ENCODE measurements at places on chromosomes 11 and 22.

GRCh38 chr11:55701429-55701828 lies 39.4 kb downstream of the OR4C6 start:
- no peak for DNase-seq

- DNase-seq: no peak
These were observed 78.4 kb upstream of the MTMR2 start for GRCh38 chr11:96002339-96002738.

DNA sequence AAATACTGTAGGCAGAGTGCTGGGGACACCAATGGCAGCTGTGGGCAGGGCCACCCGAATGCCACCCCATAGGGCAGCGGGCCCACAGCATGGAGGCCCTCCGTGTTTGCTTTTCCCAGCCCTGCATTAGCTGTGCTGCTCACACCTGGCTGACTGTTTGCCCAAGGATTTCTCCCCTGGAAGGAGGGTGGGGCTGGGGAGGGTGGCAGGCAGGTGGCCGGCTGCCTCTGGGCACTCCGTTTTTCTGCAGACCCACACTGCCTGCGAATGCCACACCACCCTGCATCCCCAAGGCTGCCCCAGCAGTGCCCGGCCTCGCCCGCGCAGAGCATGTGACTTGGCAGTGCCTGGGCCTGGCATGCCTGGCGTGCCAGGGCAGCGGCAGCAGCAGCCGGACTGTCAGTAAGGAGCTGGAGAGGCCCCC lies 19.6 kb downstream of the DAGLA start:
- DNase-seq: no peak

DNA sequence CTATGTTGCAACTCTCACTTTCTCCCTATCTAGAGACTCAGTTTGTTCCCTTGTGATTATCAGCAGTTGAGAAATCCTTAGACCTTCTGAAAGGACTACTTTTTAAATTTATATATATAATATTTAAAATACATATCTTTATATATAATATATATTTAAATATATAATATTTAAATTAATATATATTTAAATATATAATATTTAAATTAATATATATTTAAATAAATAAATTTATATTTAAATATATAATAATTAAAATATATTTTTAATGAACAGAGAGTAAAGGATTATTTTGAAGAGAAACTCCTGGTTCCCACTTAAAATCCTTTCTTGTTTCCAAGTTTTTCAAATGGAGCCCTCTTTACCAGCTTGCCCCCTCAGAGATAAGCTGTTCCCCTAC lies 83.7 kb upstream of the TRIM77 start:
- DNase-seq: no peak

DNA sequence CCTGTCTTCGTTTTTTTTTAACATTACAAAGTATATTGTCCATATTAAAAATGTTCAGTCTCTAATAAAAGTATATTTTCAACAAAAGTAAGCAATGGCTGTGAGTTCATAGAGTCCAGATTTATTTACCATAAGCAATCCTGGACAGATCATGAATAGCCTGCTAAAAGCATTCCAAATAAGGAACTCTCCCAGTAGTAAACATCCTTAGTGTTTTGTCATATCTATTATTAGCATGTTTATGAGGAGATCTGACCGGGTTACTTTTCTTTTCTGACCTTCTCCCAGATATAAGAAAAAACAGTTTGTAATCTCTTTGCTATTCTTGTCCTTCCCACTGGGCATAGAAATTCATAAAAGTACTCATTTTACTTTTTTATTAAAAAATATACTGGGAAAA lies 403.9 kb upstream of the ANO3 start:
- no peak for DNase-seq

- no peak for DNase-seq
These were observed 25.0 kb downstream of the SWAP70 start for GRCh38 chr11:9688716-9689511.

DNA sequence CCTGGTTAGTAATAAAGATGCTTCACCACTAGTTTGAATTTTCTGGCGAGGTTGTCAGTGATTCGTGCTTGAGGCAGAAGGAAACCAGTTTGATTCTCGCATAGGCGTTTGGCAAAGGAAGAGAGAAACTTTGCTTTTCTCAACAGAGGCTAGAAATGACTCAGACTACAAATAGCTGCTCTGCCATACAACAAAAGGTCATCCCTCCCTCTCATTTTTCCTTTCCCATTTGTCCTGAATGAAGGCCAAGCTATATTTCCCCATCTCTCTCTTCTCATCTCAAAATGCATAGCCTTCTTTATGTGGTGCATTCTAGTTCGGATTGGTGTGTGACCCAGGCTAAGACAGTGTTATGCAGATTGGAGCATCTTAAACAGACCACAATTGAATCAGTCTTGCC lies 741.4 kb downstream of the NTM start:
- DNase-seq: no peak

- no peak for DNase-seq
These were observed 46.8 kb downstream of the BBOX1 start for GRCh38 chr11:27087432-27087831.

- DNase-seq: no peak
These were observed 74.8 kb upstream of the NECTIN1 start for GRCh38 chr11:119803726-119804294.

DNA sequence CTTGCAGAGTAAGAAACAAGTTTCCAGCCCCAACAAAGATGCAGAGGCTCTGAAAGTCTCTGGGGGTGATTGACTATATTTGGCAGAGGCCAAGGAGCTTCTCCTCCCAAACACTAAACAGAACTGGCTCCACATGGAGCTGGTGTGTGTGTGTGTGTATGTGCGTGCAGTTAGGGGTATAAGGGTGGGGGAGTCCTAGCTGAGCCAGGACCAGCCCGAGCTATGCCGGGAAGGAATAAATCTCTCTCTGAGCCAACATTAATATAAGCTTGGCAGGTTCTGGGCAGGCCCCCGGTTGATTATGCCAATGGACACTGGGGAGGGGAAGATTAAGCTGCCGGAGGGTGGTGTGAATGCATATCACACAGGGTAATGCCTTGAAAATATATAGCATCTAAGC lies 324.2 kb downstream of the MIAT start:
- no peak for DNase-seq

GRCh38 chr11:35861191-35861590 lies 82.7 kb upstream of the LDLRAD3 start:
- no peak for DNase-seq

GRCh38 chr11:25218036-25218435 lies 721.2 kb downstream of the LUZP2 start:
- DNase-seq: no peak

DNA sequence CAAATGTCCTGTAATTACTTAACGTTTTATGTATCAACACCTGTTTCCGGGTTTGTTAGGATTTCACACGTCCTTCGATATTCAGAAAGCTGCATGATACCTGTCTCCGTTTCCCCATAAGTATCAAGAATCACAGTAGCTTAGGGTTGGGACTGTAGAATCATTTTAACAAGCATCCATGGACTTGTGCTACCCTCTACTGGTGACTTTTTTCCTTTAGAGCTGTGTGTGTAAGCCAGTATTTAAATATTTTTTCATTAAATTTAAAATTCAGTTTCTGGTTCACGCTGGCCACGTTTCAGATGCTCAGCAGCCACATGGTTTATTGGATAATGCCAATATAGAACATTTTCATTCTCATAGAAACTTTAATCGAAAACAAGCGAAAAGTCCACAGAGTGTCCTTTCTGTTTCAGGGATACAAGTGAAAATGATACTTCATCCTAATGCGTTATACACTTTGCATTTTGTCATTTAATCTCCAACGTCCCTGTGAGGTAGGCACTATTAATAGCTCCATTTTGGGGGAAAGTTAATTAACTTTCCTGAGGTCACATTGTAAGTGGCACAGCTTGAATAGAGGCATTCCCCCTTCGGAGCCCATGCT lies 61.5 kb upstream of the SLC25A18 start:
- DNase-seq: peak; percentile 37

GRCh38 chr11:96075532-96075959 lies 151.6 kb upstream of the MTMR2 start:
- DNase-seq: no peak

DNA sequence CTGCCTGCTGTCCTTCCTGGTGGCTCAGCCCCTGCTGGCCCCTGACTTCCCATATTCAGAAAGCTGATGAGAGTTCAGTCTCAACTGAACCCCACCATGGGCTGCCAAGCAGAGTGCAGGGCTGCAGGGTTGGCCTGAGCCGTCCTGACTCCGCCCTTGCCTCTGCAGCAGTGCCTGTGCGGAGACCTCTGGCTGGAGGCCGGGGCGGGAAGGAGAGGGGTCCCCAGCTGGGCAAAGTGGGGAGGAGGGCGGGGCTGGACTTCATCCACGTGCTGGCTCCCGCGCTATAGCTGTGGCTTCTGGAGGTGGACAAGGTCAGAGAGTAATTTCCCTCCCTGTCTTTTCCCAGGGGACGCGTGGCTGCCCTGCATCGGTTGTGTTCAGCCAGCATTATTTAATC lies 13.6 kb downstream of the GLB1L3 start:
- DNase-seq: no peak

- no peak for DNase-seq
These were observed 116.8 kb downstream of the ZBTB16 start for GRCh38 chr11:114176321-114176720.

- no peak for DNase-seq
These were observed 240.5 kb upstream of the CCDC179 start for GRCh38 chr11:23100726-23101125.

DNA sequence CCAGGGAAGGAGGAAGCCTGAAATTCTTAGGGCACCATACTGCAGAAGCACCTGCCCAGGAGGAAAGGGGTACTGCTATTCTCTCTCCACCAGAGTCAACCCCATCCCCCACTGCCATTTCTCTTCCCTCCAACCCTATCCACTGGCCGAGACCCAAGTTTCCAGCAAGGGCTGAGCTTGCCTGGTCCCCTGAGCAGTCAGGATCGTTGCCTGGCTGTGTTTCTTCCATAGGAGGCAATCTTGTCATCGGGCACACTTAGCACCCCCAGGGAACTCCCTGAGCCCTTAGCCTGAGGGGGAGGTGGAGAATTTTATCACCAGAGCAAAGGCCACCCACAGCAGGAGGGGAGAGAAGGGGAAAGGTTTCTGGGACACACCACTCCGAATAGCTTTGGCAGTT lies 115.8 kb upstream of the NECTIN1 start:
- DNase-seq: no peak

GRCh38 chr22:38700789-38701628 lies at the start of gene JOSD1:
JOSD1 (minus strand) TSS chr22:38700943; CDS start chr22:38699987, 956 bp downstream.
- peak; percentile 52 for DNase-seq

- no peak for DNase-seq
These were observed 20.7 kb downstream of the PDHX start for GRCh38 chr11:34936945-34937629.

DNA sequence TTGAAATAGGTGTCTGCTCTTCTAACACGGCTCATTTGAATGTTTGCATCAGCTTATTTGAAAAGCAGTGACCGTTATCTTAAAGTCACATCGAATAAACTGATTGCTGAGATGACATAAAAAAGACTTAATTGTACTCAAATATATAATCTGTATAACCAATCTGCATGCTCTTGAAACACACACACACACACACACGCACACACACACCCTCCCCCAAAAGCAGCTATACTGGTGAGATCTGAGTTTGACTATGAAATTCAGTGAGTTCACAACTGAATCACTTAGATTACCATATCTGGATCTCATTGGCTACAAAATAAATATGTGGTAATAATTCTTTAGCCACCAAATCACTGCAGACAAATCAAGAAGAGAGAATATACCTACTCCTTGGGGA lies 3.8 kb upstream of the IFTAP start:
- no peak for DNase-seq

- DNase-seq: no peak
These were observed 53.5 kb downstream of the TEAD1 start for GRCh38 chr11:12727563-12728211.
